Glutamatergic neuron (in vitro differentiated cells): ENCODE measurements at places on chromosomes 12 and 14. TPM values are rescaled to one million over a fixed set of nuclear protein-coding genes. Genes with fewer than 3 reads are reported as not detected.

DNA sequence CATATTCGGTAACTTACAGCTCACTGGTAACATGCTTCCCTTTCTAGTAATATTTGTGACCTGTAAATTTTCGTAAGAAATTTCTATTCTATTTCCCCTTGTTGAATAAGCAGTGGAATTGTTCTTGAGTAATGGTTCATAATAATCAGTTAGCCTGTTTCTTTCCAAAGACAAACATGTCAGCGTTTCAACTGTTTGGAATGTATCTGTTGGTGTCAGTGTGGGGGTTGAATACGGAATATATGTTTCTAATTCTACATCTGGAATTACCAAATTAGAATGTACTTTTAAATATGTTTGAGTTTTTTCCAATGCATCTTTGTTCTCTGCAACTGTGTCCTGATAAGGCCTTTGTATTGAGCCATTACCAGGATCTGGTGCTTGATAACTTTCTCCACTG is 2.0 kb downstream of the BBS10 start:
- peak overlapping the region; percentile 91 for H3K4me3 ChIP-seq
- no peaks in the 10 kb centered on the region for H3K27me3 ChIP-seq
- no peak for DNase-seq
- no peaks in the 10 kb centered on the region for H3K36me3 ChIP-seq
- peaks cover 13% of the 10 kb centered on the region for H3K4me1 ChIP-seq

Gene INSM2
- 21.7 TPM for total RNA-seq

GRCh38 chr14:92619671-92620456 is 106.3 kb downstream of the RIN3 start:
- no peak overlapping the region for H3K27ac ChIP-seq
- no peak overlapping the region for H3K4me3 ChIP-seq
- H3K36me3 ChIP-seq: peaks cover 15% of the 10 kb centered on the region
- peaks cover 2% of the 10 kb centered on the region for H3K27me3 ChIP-seq

DNA sequence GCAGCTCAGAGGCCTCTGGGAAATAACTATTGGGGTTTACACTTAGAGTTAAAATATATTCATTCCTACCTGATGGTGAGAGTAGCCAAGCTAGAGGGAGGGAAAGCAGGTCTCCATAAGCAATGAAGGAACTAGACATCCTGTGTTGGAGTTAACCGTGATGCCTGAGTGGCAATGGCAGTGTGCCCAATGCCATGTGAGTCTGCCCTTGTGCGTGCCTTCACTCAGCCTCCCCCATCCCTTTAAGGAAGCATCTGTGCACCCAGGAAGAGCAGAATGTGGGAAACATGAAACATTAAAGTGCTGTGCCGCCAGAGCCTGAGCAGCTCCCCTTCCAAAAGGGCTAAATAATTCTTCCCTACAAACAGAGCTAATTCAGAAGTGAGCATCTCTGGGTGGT is 76.3 kb downstream of the COX16 start:
- no peak overlapping the region for H3K4me3 ChIP-seq
- no peak overlapping the region for H3K27ac ChIP-seq
- no peaks in the 10 kb centered on the region for H3K4me1 ChIP-seq
- H3K27me3 ChIP-seq: no peaks in the 10 kb centered on the region

- no peak overlapping the region for H3K4me3 ChIP-seq
- no peaks in the 10 kb centered on the region for H3K27me3 ChIP-seq
- H3K4me1 ChIP-seq: no peaks in the 10 kb centered on the region
- H3K27ac ChIP-seq: no peak overlapping the region
- DNase-seq: no peak
- no peaks in the 10 kb centered on the region for H3K36me3 ChIP-seq
Measured at GRCh38 chr12:100251917-100252316, 15.0 kb downstream of the DEPDC4 start.

Gene PMCH
- total RNA-seq: not detected

DNA sequence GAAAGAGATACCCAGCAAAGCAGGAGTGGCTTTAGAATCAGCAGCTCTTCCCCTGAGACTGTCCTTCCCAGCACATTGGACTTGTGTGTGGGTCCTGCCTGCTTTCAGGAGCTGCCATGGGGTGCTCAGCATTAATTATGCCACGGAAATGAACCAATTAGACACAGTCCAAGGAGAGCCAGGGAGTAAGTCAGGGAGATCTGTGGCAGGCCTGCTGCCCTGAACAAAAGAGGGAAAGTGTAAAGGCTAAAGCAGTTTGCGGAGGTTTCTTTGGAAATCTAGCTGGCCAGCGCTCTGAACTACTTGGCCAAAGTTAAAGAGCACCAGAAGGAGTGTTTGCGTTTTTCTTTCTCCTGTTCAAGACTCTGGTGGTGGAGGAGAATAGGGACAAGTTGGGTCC is 65.7 kb upstream of the SRSF5 start:
- peak overlapping the region; percentile 69 for H3K4me3 ChIP-seq
- peaks cover 20% of the 10 kb centered on the region for H3K27me3 ChIP-seq
- no peaks in the 10 kb centered on the region for H3K36me3 ChIP-seq
- DNase-seq: no peak
- peaks cover 61% of the 10 kb centered on the region for H3K4me1 ChIP-seq

- H3K27ac ChIP-seq: no peak overlapping the region
- no peak overlapping the region for H3K4me3 ChIP-seq
- H3K27me3 ChIP-seq: no peaks in the 10 kb centered on the region
- H3K36me3 ChIP-seq: no peaks in the 10 kb centered on the region
- H3K4me1 ChIP-seq: peaks cover 3% of the 10 kb centered on the region
Measured at GRCh38 chr12:116074686-116075085, 202.8 kb downstream of the MED13L start.

DNA sequence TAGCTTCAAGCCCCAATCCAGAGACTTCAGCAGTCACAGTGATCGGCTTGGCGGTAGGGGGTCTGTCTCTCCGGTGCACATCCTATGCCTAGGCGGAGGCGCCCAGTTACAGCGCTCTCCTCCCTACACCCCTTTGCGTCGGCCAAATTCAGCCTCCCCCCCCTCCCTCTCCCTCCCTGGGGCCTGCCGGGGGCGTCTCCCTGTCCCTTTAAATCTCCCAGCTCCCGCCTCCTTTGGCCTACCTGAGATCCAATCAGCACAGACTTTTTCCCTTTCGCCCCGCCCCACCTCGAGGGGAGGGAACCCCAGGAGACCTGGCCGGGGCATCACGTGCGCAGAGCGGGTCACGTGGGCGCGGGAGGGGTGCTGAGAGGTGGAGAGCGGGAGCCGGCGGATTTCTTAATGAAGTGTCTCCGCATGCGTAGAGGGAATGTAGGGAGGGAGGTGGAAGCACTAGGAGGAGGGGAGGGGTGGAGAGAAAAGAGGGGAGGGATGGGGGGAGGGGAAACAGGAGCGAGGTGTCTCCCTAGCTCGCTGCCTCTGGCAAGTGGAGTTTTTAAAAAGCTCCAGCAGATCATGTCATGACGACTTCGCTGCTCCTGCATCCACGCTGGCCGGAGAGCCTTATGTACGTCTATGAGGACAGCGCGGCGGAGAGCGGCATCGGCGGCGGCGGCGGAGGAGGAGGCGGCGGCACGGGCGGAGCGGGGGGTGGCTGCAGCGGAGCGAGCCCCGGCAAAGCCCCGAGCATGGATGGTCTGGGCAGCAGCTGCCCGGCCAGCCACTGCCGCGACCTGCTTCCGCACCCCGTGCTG is at the start of gene HOXC13:
TSS of gene HOXC13 (plus strand) at position 506 of the 815 bp plus-strand sequence. CDS start at position 582, 76 bp downstream.
- H3K4me3 ChIP-seq: peak within 1 kb of the TSS; percentile 70
- H3K27me3 ChIP-seq: peaks cover 48% of the 10 kb centered on the region
- peaks cover 1% of the 10 kb centered on the region for H3K4me1 ChIP-seq
- H3K36me3 ChIP-seq: no peaks in the 10 kb centered on the region
- H3K27ac ChIP-seq: no peak within 1 kb of the TSS

Gene ISM2
- not detected for total RNA-seq

DNA sequence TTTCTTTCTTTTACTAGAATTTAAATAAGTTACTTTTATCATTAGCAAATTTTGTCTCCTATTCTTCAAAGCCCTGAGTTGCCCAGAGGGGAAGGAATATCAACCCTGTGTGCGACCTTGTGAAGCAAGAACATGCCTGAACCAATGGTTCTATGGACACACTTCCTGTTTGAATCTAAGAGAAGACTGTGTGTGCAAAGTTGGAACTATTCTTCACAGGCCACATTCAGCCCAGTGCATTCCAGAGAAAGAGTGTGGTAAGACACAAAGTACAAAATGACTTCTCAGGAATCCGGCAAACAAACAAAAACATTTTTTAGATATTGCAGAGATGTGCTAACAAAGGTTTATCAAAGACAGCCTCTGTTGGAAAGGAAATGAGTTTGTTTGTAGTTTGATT is 90.8 kb upstream of the PTPRQ start:
- H3K27ac ChIP-seq: no peak overlapping the region
- no peak overlapping the region for H3K4me3 ChIP-seq
- H3K36me3 ChIP-seq: no peaks in the 10 kb centered on the region
- H3K4me1 ChIP-seq: no peaks in the 10 kb centered on the region
- no peaks in the 10 kb centered on the region for H3K27me3 ChIP-seq

DNA sequence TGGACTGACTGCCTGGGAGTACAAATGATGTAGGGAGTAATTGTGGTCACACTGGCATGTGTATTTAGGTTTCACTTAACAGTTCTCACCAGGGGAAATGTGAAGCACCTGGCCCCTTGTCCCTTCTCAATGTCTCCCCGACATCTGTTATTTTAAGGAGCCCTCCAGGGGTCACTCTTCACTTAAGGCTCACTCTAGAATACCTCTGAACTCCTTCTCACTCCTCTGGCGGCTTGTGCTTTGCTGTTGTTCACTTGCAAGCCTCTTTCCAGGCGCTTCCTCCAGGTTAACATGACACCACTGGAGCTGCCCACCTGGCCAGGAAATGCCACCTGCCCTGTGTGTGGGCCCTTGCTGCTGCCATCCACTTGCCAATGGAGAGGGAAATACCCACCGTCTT is 56.5 kb upstream of the GZMB start:
- no peaks in the 10 kb centered on the region for H3K36me3 ChIP-seq
- peaks cover 12% of the 10 kb centered on the region for H3K4me1 ChIP-seq

DNA sequence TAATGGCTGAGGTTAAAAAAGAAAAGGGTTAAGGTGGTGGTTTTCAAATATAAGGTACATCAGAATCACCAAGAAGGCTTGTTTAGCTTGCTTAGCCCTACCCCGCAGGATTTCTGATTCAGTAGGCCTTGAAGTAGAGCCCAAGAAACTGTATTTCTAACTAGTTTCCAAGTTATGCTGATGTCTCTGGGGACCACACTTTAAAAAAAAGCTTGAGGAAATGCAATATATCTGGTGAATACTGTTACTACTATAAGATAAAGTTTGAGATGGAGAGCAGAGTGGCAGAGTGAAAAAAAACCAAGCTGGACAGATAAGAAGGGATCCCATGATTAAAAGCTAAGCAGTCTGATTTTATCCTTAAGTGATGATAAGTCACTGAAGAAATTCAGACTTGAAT is 18.3 kb upstream of the GXYLT1 start:
- no peaks in the 10 kb centered on the region for H3K4me1 ChIP-seq
- no peak overlapping the region for H3K4me3 ChIP-seq
- H3K27ac ChIP-seq: no peak overlapping the region
- no peak for DNase-seq
- H3K36me3 ChIP-seq: no peaks in the 10 kb centered on the region

GRCh38 chr14:54909817-54910558 is 7.4 kb upstream of the GCH1 start:
- no peaks in the 10 kb centered on the region for H3K36me3 ChIP-seq
- no peaks in the 10 kb centered on the region for H3K4me1 ChIP-seq
- no peak overlapping the region for H3K27ac ChIP-seq
- DNase-seq: no peak

- no peaks in the 10 kb centered on the region for H3K4me1 ChIP-seq
- peaks cover 2% of the 10 kb centered on the region for H3K27me3 ChIP-seq
- no peak for DNase-seq
- peaks cover 12% of the 10 kb centered on the region for H3K36me3 ChIP-seq
- H3K4me3 ChIP-seq: no peak overlapping the region
Measured at GRCh38 chr14:92735344-92735743, 13.1 kb downstream of the LGMN start.

Gene RPS6KL1
- total RNA-seq: 248 TPM

Gene TAS2R7
- 0.39 TPM for total RNA-seq

- H3K4me3 ChIP-seq: peak overlapping the region; percentile 95
- peaks cover 36% of the 10 kb centered on the region for H3K4me1 ChIP-seq
Measured at GRCh38 chr14:85535991-85536832, 6.3 kb downstream of the FLRT2 start.

DNA sequence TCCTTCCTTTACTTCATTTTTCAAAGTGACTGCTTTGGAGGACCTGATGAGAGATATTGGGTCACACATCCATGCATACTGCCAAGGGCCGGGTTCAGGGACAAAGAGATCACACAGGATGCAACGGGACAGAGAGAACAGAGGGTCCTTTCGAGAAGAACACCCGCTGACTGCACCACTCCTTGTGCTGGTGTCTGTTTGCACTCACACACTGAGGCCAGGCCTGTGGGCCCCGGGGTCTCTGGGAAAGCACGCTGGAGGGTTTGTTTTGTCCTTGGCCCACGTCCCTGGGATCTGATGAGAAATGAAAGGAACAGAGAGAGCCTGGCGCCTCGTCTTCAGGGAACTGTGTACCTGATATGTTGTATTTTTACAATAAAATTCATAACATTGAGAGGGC is 42.2 kb downstream of the PAH start:
- H3K36me3 ChIP-seq: no peaks in the 10 kb centered on the region
- H3K27ac ChIP-seq: no peak overlapping the region
- DNase-seq: no peak
- H3K27me3 ChIP-seq: no peaks in the 10 kb centered on the region

DNA sequence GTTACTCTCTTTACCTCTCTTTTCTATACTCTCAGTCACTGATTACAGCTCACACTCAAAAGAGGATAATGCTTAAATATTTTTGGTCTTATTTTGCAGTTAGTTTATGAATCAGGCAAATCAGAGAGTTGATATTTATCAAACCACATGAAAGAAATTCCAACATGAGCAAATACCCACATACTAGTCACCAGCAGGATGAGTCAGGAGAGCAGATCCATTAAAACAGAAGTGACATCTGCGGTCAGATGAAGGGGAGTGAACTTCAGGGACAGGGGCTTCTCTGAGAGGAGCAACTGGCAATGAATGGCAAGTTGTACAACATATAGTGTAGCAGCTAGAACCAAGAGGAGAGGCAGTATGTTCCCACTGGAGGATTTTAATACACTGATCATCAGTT is 258.7 kb downstream of the SYT10 start:
- no peaks in the 10 kb centered on the region for H3K36me3 ChIP-seq
- no peak for DNase-seq
- H3K4me1 ChIP-seq: peaks cover 14% of the 10 kb centered on the region
- H3K27ac ChIP-seq: peak overlapping the region; percentile 0

GRCh38 chr14:44895716-44896115 is 66.0 kb downstream of the KLHL28 start:
- H3K27ac ChIP-seq: no peak overlapping the region
- no peak overlapping the region for H3K4me3 ChIP-seq
- H3K27me3 ChIP-seq: no peaks in the 10 kb centered on the region
- no peaks in the 10 kb centered on the region for H3K4me1 ChIP-seq
- H3K36me3 ChIP-seq: no peaks in the 10 kb centered on the region

Gene ADAMTS20
- 7.0 TPM for total RNA-seq

Gene CORO1C
- total RNA-seq: 285 TPM

- no peak for DNase-seq
- no peak overlapping the region for H3K27ac ChIP-seq
- peaks cover 7% of the 10 kb centered on the region for H3K36me3 ChIP-seq
- H3K4me1 ChIP-seq: no peaks in the 10 kb centered on the region
- H3K4me3 ChIP-seq: no peak overlapping the region
Measured at GRCh38 chr12:94258593-94258992, 110.2 kb downstream of the PLXNC1 start.
